ENCODE measurements at places on chromosomes 11 and 22.

DNA sequence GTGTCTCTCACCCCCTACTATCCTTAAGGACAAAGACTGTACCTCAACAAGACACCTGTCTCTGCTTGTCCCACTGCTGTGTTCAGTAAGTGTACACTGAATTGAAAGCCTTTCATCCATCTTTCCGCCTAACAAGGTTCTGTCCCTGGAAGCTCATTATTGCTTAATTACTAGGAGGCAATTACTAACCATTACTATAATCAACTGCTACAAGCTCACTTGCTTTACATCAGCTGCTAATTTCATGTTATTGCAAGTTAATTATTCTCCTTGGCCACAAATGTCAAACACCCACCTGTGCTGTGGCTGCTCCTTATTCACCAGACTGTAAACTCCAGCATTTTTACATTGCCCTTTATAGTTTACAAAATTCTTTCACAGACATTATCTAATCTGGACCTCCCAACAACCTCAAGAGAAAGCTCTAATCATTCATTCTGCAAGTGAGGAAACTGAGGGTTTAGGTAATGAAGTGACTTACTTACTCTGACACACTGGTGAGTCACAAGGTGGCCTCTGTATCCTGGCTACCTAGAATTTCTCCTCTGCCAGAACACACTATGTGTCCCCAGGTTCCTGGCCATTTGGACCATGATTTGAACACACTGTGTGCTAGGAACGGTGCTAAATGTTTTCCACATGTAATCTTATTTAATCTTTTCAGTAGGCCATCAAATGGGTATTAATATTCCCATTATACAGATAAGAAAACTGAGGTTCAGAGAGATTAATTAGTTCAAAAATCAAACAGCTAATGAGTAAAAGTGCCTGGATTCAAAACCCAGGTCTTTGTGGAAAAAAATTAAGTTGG lies 66.7 kb downstream of the RAB30 start:
- no peak for DNase-seq

GRCh38 chr11:112761911-112762706 lies 199.1 kb upstream of the NCAM1 start:
- DNase-seq = no peak

DNA sequence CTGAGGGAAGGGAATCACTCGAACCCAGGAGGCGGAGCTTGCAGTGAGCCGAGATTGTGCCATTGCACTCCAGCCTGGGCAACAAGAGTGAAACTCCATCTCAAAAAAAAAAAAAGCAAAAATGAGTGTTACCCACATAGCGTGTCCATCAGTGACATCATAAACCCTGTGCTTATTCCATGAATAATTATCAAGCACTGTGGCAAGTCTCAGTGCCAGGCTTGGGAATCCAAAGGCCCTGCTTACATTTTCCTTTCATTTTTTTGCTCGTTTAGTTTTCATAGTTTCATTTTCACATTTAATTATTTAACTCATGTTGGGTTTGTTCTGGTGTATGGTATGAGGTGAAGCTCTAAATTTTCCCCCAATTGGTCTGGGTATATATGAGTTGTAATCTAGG lies 46.5 kb downstream of the NEU3 start:
- DNase-seq = no peak

GRCh38 chr22:17403906-17404305 lies 34.6 kb downstream of the CECR2 start:
- no peak for DNase-seq

- no peak for DNase-seq
These were observed 10.1 kb upstream of the NXPE1 start for GRCh38 chr11:114569801-114570200.

DNA sequence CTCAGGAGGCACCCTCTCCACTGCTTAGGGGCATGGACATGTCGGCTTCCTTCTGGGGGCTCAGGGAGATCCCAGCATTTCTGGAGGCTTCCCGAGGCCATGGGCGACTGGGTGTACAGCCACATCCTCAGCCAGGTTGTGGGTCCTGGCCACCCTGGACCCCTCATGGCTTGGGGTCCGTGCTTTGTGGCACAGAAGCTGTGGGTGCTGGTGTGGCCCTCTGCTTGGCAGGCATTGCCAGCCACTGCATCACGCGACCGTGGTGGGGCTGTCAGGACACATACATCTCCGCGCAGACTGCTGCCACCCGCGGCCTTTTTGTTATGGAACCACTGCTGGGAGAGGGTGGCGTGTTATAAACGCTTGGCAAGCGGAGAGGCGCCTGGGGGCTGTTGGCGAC lies 1174.9 kb downstream of the BRD1 start:
- no peak for DNase-seq

GRCh38 chr22:20130319-20130718 lies 1.3 kb upstream of the ZDHHC8 start:
- DNase-seq = no peak

- DNase-seq = no peak
These were observed 43.4 kb downstream of the GRAMD4 start for GRCh38 chr22:46663436-46664100.

DNA sequence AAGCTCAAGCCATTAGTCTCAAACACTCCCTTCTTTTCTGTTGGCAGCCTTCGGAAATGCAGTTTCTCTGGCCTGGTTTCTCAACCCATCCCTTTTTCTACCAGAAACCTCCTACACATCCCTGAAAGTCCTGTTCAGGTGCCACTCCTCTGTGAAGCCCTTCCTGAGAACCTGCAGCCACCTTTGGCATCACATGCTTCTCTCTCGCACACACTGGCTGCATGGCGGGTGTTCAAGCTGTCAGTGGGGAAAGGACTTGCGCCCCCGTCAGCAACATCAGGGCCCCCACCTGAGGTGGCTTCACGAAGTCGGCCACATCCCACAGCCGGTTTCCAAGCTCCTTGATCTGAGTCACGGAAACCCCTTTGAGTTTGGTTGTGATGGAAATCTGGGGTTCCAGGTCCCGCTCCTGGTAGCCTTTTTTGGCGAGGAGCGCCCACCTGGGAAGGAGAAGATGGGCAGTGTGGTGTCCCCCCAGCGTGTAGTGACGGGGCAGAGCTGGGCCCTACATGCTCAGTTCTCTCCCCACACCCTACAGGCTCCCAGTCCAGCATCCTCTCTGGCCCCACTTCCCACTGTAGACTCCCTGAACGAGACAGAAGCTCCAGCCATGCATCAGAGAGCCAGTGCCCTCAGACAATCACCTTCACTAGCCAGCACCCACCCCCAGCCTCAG lies 1.7 kb upstream of the LRRC74B start:
- no peak for DNase-seq

DNA sequence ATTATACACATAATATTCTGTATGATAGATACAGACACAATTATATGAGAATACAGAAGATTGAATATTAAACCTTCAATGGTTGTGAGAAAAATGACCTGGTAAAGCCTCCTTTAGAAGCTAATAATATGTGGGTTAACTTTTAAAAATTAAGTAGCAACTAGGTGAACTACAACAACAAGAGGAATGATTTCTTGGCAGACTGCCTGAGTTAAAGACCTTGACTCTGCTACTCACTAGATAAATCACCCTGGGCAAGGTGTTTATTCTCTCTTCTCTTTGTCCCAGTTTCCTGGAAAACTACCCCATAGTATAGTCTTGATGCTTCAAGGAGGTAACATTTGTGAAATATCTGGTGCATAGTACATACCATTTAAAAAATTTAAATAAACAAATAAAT lies 519.6 kb upstream of the TENM4 start:
- no peak for DNase-seq

GRCh38 chr11:11010624-11011127 lies 152.8 kb upstream of the ZBED5 start:
- no peak for DNase-seq

DNA sequence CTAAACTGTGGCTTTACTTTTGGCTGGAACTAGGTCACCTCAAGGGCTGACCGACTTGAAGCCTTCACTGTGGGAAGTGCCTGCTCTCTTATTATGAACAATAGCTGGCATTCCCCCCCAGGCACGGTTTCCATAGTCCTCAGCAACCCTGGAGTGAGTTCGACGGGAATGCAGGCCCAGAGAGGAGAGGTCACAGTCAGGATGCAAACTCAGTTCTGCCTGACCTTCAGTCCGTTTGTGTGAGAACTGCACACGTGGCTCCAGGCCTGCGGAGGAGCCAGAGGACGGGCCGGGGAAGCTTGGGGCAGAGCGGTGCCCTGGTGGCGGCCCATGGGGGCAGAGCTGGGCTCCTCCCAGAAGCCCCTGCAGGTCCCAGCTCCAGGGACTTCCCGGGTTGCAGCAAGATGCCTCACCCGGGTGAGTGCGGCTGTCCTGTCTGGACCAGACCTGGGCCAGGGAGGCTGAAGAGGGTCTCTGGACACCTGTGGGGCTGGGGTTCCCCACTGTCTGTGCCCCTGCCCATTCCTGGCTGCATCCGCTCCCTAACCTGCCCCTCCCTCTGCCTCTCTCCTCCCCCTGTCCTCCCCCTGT lies 17.2 kb downstream of the SLC25A18 start:
- no peak for DNase-seq

- no peak for DNase-seq
These were observed 119.2 kb downstream of the MICAL2 start for GRCh38 chr11:12229450-12230229.

DNA sequence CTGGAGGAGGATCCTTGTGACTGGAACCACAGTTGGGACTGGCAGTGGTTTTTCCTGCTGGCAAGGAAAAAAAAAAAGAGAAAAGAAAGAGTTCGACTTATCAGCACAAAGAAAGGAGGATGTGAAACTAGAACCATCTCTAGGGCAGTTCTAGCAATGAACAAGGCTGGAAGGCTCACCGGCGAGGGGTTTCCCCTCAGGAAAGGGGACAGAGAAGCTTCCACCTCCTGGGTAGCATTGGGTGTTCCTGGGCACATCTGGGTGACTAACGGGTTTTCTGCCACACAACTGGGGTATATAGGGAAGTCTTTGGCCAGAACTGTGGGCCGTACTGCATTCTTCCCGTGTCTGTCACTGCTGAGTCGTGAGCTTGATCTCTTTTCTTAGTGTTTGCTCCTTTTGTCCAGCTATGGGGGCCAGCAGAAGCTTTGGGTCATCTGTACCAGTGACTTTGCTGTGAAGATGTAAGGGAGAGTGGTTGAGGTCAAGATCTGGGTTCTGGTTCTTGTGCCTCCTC lies 109.4 kb upstream of the OR4B1 start:
- no peak for DNase-seq

DNA sequence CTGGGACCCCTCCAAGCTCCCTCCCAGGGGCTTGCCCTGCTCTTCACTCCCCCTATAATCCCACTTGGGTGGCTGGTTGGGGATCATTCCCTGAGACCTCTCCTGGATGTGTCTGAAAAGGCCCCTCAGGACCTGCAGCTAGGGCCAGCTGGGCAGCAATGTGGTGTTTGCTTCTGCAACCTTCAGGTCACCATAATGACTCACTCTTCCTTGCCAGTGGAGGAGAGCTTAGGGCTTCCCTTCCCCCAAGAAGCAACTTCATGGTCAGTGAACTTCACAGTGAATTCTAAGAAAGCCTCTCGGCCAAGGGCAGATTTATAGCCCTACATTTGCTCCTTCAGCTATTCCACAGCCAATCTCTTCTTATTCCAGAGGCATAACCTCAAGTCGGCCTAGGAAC lies 45.1 kb upstream of the TSPAN18 start:
- no peak for DNase-seq

DNA sequence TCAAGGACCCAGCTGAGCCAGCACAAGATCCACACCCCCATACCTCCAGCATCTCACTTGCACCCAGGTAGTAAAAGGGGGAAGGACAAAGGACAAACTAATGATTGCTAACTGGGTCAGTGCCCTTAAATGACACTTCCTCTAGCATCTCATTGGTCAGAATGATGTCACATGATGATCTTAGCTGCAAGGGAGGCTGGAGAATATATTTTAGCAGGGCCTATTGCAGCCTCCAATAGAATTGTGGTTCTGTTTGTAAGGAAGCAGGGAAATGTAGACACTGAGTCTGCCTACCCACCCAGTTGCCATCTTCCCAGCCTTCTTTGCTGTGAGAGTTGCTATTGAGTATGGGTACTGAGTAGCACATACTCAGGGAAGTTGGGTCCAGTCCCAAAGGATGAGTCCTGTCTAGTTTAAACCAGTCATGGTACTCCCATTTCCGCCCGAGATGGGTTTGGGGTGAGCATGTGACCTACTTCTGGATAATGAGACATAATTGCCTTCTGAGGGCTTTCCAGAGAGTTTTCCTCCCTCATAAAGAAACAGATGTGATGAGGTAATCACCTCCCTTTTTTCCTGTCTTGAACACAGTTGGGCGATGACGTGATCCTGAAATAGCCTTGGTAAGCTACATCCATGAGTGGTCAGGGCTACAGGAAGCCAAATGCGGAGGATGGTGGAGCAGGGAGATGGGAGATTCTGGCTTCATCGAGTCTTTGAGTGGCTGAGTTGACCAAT lies 5.5 kb upstream of the DNAL4 start:
- DNase-seq = no peak

DNA sequence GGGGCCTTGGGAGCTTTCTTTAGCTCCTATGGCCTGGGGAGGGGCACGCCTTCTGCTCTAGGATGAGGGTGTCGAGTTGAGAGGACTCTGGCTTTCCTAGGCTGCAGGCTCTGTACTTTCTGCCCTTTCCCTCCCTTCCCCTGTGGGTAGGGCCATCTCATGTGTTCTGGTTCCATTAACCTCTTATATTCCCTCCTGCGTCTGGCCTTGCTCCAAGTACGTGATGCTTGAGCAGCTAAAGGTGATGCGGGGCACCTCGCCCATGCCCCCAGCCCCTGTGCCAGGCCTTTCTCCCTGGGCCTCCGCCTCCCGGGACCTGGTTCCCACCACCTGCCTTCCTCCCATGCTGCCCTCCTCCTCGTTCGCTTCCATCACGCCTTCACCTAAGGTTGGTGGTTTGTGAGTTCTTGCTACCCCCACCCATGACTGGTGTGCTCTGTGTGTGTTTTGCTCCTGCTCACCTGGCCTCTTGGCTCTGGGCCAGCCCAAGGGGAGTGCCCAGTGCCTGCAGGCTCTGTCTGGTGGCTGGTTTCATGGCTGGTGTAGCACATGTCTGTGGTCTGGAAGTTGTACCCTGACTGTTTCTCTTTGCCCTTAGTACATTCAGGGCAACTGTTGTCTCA lies 34.1 kb downstream of the PHLDB1 start:
- DNase-seq = peak; percentile 74

- DNase-seq = no peak
These were observed 27.2 kb downstream of the TMPRSS6 start for GRCh38 chr22:37082251-37082873.

- peak; percentile 60 for DNase-seq
These were observed 49.8 kb upstream of the CYP2D6 start for GRCh38 chr22:42180349-42180842.

DNA sequence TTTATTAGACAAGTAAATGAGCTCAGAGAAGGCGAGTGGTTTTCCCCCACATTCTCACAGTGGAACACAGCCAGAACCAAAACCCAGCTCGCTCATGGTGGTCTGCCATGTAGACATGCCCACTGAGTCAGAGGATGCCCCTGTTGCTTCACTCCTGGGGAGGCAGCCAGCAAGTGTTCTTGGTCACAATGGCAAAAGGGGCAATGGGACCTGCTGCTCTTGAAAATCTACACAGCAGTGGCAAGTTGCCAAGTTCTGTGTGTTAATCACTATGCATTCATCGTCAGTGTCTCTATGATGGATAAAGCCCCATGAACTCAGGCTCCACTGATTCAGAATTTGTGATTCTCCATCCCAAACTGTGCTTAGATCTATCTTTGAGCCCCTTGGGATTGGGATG lies 64.7 kb upstream of the TBCEL start:
- DNase-seq = no peak

GRCh38 chr22:39577366-39577765 lies 6.8 kb downstream of the CACNA1I start:
- no peak for DNase-seq

All from NCI-H2107 (cell line).